ENCODE measurements at places on chromosomes 12 and 14.

DNA sequence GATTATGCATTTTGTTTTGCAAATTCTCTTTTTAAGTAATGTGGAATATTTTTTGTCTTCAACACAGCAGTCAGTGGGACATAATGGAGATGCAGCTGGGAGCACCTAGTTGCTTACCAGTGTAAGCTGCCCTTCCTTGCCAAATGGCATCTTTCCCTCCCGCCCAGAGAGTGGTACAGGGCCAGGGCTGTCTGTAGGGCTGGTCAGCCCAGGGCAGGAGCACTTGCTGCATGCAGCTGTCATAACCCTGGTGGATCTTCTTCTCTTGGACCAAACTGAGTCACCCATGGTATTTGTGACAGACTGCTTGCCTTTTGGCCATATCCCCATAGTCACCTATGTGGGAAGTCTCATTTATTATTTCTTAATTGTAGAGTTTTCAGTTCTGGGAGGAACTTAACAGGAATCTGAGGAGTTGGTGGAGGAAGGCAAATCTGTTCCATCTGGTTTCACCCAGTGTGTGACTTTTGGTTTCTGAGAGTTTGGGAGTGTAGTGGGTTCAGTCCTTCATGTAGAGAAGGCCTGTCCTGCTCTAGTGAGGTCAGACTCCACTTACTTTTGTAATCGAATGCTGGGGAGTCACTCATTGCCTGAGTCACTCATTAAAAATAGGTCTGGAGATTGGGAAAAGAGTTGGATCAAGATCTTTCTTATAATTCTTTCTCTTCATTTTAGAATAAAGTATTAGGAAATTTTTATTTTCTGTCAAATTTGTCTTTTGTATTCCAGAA is 62.0 kb upstream of the ASPG start:
- DNase-seq, result no peak

DNA sequence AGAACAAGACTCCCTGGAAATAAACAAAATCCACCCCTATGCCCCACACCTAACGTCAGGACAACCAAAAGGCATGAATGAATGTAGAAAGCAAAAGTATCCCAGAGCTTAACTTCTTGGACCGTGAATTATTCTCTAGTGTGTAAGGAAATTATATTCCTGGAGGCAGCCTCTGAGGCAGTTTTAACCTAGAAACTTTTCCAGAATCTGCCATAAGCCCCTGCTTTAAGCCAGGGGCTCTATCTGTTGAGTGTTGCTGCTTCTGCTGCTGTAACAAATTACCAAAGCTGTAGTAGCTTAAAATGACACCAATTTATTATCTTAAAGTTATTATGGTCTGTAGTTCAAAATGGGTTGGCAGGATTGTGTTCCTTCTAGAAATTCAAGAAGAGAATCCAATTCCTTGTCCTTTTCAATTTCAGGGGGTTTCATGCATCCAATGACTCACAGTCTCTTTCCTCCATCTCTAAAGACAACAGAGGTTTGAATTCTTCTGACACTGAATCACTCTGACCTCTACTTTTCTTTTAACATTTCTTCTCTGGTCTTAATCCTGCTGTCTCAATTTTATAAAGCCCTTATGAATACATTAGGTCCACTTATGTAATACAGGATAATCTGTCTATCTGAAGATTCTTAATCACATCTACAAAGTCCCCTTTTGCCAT is 242.7 kb downstream of the ATXN7L3B start:
- no peak for DNase-seq

GRCh38 chr12:66279123-66279712 is 23.1 kb upstream of the HELB start:
- no peak for DNase-seq

- no peak for DNase-seq
These were observed 48.1 kb downstream of the DAD1 start for GRCh38 chr14:22540811-22541360.

GRCh38 chr14:71698673-71699072 is 233.6 kb upstream of the RGS6 start:
- no peak for DNase-seq

GRCh38 chr12:65566751-65567150 is 257.5 kb upstream of the HMGA2 start:
- DNase-seq, result peak; percentile 66

DNA sequence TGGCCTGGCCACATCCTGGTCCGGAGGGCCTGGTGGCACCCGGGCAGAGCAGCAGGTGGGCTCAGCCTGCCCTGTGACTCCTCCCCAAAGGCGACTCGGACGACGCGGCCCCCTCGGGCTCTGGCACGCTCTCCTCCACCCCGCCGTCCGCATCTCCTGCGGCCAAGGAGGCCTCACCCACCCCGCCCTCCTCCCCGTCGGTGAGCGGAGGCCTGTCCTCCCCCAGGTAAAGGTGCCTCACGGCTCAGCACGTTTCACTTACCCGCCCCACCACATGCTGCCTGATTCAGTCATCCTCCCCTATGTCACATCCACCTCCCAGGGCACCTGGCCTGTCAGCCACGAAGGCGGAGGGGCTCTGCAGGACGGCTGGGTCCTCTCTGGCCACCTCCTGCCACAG is 6.8 kb upstream of the TEX22 start:
- DNase-seq, result no peak

GRCh38 chr14:50615552-50615951 is 52.6 kb downstream of the SAV1 start:
- no peak for DNase-seq

- DNase-seq, result peak; percentile 66
These were observed 6.2 kb upstream of the TCP11L2 start for GRCh38 chr12:106296179-106296877.

DNA sequence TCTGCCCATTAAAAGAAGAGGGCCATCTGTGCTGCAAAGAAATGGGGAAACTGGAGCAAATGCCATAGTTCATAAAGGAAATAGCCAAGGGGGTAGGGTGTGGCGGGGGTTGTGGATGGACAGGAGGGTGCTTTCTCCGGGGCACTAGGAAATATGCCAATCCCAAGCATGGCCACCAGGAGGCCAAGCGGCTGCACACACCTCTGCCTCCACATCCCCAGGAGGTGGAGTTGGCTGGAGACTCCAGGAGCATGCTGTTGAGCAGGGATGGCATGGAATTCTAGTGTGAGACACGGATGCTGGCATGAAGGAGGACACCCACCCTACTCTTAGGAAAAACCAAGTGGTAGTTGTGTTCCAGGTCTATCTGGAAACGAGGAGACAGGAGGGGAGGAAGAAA is 25.2 kb downstream of the NID2 start:
- no peak for DNase-seq

- DNase-seq, result no peak
These were observed 103.8 kb downstream of the CCDC92 start for GRCh38 chr12:123868791-123869190.

DNA sequence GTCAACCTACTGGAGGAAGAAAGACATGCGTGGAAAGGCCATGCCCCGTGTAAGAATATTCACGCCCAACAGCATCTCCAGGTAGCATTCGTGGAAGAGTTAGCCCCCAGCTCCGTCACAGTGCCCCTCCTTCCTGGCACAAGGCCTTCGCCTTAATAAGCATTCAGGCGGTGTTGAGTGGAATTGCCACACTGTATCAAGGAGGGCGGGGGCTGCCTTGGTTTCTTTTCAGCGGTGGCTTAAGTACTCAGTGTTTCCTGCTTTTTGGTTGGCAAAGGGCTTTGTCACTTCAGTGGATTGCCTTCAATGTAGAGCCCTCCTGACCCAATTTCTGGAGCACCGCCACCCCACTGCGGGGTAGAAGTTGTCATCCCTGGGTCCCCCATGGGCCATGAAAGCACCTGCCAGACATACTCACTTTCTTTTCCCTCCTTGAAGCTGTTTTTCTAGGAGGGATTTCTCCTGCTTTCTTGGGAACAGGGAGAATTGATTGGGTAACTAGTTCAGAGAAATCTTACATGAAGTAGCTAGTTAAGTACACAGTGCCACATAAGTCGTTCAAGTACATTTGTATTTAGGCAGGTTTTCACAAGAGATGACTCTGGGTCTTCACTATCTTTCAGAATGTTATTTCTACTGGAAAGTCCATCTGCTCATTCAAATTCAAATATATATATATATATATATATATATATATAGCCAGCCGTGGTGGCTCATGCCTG is 65.5 kb upstream of the STON2 start:
- DNase-seq, result no peak

- no peak for DNase-seq
These were observed 839 bp downstream of the SLC38A1 start for GRCh38 chr12:46267825-46268582.

DNA sequence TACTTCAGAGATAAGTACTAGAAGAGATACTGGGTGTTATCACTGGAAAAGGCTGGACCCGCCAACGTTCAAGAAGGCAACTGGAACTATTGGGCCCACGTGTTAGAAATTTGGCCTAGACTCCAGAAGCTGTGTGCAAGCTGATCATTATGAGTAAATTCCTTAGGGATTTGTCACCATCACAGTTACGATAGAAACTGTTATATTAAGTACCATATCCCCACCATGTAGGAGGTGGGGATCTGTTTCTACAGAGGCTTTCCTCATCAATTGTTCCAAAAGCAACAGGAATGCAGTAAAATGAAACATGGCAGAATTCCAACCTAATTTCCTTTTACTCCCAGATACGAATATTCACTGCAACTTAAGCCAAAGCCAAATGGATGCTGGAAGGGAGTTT is 170.7 kb downstream of the NOVA1 start:
- DNase-seq, result peak; percentile 14

DNA sequence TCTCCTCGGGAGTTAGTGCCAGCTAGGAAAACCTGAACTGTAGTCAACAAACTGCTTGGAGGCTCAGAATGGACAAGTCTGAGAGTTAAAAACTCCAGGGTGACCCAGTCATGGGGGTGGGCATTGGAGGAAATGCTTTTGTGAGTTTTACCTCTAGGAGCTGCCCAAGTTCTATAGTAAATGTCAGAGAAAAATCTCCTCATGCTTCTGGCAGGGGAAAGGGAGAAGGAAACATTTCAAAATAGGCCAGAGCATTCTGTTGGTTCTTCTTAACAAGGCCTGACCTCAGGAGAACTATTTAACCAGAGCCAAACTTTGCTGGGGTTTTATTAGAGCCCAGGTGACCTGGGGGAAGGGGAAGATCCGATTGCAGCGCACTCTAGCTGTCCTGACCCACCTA is 12.3 kb downstream of the NINJ2 start:
- no peak for DNase-seq

- no peak for DNase-seq
These were observed 7.2 kb upstream of the PKP2 start for GRCh38 chr12:32903763-32904162.

- DNase-seq, result no peak
These were observed 23.7 kb downstream of the ETNK1 start for GRCh38 chr12:22648668-22649067.

GRCh38 chr14:36130186-36130585 is 46.3 kb downstream of the PTCSC3 start:
- no peak for DNase-seq

GRCh38 chr14:100601914-100602313 is 14.7 kb upstream of the BEGAIN start:
- DNase-seq, result no peak

DNA sequence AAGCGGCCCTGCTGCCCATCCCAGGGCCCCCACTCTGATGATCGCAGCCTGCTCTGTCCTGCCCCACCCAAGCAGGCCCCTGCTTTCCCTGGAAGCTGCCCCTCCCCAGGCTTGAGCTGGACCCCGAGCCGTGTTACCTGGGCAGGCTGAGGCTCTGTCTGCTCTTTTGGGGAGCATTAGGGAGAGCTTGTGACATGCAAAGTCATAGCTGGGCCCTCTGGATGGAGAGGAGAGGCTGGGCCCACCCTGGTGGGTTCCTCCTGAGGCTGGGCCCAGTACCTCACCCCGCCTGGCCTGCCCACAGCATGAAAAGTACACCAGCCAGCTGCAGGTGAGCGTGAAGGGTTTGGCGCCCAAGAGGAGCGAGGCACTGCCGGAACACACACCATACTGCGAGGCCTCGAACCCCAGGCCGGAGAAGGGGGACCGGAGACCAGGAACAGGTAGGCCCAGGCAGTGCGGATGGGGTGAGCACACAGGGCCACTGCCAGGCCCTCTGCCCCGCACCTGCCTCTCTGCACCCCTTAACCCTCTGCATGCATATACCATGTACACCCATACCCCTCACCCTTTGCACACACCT is 15.0 kb downstream of the CEP170B start:
- DNase-seq, result no peak

DNA sequence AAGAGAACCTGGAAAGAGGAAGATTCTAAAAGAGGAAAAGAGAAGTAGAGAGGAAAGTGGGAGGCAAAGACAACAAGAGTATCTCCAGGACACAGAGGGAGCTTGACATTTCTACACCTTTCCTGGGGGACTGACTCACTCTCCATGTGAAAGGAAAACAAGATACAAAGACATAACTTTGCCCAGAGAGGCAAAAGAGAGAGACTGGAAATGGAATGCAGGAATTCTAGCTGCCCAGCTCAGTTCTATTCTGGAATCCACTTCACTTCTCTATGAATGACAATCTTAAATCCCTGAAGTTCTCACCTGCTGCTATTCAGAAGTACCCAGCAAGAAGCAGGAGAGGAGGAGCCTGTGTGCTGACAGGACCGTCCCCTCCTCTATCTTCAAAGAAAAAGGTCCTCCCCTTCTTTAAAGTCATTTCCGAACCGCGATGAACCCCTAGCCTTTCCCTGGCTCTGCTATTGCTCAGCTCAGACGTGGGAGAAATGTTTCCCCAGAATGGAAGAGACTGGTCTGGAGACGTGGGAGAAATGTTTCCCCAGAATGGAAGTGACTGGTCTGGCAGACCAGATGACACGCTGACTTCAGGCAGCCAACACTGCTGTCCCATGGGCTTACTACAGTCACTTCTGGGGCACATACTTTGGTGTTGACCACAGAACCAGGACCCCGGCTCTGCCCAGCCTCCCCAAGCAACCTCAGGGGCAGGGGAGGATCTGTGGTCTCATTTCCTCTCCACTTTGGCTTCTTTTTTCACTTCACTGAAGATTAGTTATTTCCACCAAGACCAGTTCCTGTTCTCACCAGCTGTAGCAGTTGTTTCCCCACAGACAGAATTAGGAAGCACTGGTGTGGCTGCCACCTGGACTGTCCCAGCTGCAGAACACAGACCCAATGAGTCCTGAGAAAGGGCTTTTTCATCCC is 8.3 kb downstream of the FMNL3 start:
- peak; percentile 16 for DNase-seq

GRCh38 chr14:55382483-55382882 is 29.1 kb downstream of the ATG14 start:
- DNase-seq, result no peak
